ENCODE measurements at places on chromosomes 2 and 18. TPM values are rescaled to one million over a fixed set of nuclear protein-coding genes. Genes with fewer than 3 reads are reported as not detected.

- no peak for DNase-seq
Observed at GRCh38 chr2:132390076-132390475, 26.5 kb upstream of the GPR39 start.

DNA sequence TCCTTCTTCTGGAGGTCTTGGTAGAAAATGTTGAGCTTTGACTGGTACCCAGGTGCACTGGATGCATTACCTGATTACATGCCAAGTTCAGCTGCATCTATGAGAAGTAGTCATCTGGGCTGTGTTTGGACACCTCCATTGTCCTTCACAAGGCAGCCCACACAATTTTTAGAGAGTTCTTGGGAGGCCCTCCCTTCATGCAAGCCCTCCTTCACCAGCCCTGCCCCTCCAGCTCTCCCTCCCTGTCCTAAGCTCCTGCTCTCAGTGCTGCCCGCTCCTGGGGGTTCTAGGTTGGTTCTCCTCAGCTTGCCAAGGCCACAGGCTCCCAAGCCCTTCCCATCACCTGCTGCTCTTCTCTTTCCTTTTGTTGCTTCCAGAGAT is 148.7 kb downstream of the DYSF start:
- no peak for DNase-seq

DNA sequence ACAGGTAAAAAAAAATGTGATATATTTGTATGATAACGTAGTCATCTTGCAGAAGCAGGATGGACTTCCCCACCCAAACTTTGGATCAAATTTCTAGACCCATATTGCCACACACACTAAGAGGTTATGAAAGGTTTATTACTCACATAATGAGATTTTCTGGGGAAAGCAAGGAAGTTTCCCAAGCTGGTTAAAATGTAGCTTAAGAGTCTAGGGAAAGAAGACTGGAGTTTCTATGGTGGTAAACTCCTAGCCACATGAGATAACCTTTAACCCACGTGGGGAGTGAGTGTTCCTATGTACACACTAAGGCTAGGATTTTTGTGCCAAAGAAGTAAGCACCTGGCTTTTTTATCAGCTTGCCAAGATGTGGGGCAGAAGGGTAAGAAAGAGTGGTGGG is 335.7 kb upstream of the UBE2E3 start:
- no peak for DNase-seq

DNA sequence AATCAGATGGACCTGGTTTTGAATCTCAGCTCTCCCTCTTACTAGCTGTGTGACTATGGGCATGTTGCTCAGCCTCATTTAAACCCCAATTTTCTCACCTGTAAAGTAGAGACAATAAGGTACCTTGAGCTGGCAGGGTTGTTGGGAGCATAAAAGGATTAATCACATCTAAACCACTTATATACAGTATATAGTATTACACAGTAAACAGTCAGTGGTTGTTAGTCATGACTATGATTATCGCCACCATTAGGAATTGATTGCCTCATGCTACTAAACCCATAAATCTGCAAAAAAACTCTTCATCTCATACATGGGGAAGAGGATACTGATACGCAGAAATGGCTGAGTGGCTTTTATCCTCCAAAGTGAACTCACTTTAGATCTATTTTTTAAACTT is 65.8 kb downstream of the INO80D start:
- DNase-seq, result no peak

- no peak for DNase-seq
Observed at GRCh38 chr2:235842941-235843340, 325.2 kb downstream of the GBX2 start.

Gene B4GALT6
- not detected for polyA plus RNA-seq

Gene RRM2
- 25.8 TPM for polyA plus RNA-seq
